ENCODE measurements at places on chromosomes 3 and 15.

- DNase-seq: no peak
Measured at GRCh38 chr15:87267798-87268197, 988.7 kb downstream of the NTRK3 start.

GRCh38 chr3:169818316-169818715 lies 5.6 kb upstream of the LRRC34 start:
- DNase-seq: no peak

- DNase-seq: no peak
Measured at GRCh38 chr3:116020989-116021388, 397.7 kb downstream of the GAP43 start.

- no peak for DNase-seq
Measured at GRCh38 chr3:125202197-125202596, 10.4 kb downstream of the SLC12A8 start.

DNA sequence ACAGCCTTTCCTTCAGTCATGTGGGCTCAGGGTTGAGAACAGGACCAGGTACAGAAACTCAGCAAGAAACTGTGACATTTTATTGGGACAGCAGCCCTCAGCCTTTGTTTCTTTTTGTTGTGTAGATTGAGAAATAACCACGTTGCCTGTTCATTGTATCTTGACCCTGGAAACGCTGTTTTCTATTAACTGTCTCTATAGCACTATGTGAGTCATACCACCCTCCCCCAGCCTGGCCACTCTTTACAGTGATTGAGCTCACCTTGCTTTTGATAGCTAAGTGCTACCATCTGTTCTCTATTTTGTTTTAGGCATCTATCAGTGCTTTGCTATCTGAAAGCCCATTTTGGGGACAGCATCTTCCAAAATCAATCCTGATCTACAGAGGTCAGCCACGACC lies 127.9 kb downstream of the CD47 start:
- DNase-seq: no peak
